ENCODE measurements at places on chromosomes 16 and 17. TPM values are rescaled to one million over a fixed set of nuclear protein-coding genes. Genes with fewer than 3 reads are reported as not detected.

Gene MPO
- not detected for total RNA-seq

Gene CCDC102A
- 7.8 TPM for total RNA-seq

Gene PKMYT1
- 88.9 TPM for total RNA-seq

Gene ITGB3
- 7.1 TPM for total RNA-seq

Gene PRCD
- 0.08 TPM for total RNA-seq

Gene TM4SF5
- 0.39 TPM for total RNA-seq

Gene LHX1
- total RNA-seq, result 0.96 TPM

Gene CACNG1
- total RNA-seq, result 0.21 TPM

Gene WNT9B
- not detected for total RNA-seq

Gene CLDN9
- 0.33 TPM for total RNA-seq

Gene THRA
- total RNA-seq, result 29.2 TPM

Gene NTN3
- total RNA-seq, result 0.06 TPM

Gene HIGD1B
- total RNA-seq, result not detected

Gene KRT33B
- total RNA-seq, result not detected

Gene SCARF1
- total RNA-seq, result 0.18 TPM

Gene MAF
- total RNA-seq, result 0.34 TPM

Gene SYT17
- total RNA-seq, result 13.8 TPM

Gene CPNE2
- 46.2 TPM for total RNA-seq

Gene TRAP1
- total RNA-seq, result 136 TPM

Gene ENPP7
- total RNA-seq, result not detected

Gene MT1A
- total RNA-seq, result 31.5 TPM

Gene LRRC75A
- total RNA-seq, result 0.80 TPM

Gene JMJD6
- 83.1 TPM for total RNA-seq

Gene SDR42E2
- not detected for total RNA-seq

Gene GJD3
- total RNA-seq, result 1.4 TPM

Gene SLC47A2
- total RNA-seq, result 0.12 TPM

Gene IL17C
- not detected for total RNA-seq

Gene MLYCD
- 1.9 TPM for total RNA-seq
